Lung microvascular endothelial cell (primary cell): ENCODE measurements at places on chromosomes 5 and 9. TPM values are rescaled to one million over a fixed set of nuclear protein-coding genes. Genes with fewer than 3 reads are reported as not detected.

DNA sequence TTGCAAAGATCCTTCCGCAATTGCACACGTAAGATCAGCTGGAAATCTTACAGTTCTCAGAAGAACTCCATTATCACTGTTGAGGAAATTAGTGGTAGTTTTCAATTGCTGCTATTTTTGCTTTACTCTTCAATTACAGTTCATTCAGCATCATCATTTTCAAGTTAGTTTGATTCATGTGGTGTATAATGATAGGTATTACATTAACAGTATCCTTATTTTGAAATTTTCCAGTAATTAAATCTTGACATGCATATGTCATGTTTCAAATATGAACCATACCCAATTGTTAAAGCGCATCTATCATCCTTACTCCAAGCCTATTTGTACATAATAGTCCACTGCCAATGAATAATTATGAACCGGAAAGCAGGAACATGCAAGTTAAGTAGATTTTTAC is 60.3 kb downstream of the NR6A1 start:
- DNase-seq = no peak

The STK32A gene
- under 0.01 and 0.44 TPM in 2 replicates for total RNA-seq

The SHOC1 gene
- total RNA-seq = not detected in 2 replicates

DNA sequence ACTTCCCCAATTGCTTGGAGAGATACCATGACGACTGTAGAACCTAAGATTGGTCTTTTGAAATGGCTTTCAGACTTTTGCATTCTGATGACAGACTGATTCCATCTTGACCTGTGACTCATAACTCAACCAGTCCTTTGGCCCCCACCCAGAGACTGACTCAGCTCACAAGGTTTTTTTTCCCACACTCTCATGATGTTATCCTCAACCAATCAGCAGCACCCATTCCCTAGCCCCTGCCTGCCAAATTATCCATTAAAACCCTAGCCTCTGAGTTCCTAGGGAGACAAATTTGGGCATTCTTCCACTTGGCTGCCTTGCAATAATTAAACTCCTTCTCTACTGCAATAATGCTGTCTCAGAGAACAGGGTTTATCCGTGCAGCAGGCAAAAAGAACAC is 1263.3 kb upstream of the CDH9 start:
- DNase-seq = no peak

- peak; percentile 8 for DNase-seq
Measured at GRCh38 chr5:137072361-137073115, 426.6 kb downstream of the SPOCK1 start.

DNA sequence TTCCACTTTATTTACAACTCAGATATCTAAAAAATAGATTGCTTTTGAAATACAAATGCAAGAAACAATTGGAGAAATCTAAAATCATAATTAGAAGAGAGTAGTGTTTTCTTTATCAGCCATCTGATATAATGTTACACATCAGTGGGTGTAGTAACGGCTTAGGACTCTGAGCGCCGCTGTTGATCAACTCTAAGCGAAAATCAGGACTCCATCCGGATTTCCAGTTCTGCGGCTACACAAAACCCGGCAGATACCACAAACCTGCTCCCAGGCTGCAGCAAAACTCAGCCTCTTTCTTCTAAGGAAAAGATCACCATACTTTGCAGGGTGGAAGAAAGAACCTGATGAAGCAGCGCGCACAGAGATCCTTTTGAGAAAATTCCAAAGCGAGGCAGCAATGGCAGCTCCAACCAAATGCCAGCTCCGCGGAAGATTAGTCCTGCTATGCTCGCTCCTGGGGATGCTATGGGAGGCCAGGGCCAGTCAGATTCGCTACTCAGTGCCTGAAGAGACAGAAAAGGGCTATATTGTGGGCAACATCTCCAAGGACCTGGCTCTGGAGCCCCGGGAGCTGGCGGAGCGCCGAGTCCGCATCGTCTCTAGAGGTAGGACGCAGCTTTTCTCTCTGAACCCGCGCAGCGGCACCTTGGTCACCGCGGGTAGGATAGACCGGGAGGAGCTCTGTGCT is at the start of gene PCDHGA9:
Gene PCDHGA9 (plus strand): TSS at position 226 of the 691 bp plus-strand sequence. CDS start 175 bp downstream, at position 401.
- DNase-seq = peak; percentile 45

DNA sequence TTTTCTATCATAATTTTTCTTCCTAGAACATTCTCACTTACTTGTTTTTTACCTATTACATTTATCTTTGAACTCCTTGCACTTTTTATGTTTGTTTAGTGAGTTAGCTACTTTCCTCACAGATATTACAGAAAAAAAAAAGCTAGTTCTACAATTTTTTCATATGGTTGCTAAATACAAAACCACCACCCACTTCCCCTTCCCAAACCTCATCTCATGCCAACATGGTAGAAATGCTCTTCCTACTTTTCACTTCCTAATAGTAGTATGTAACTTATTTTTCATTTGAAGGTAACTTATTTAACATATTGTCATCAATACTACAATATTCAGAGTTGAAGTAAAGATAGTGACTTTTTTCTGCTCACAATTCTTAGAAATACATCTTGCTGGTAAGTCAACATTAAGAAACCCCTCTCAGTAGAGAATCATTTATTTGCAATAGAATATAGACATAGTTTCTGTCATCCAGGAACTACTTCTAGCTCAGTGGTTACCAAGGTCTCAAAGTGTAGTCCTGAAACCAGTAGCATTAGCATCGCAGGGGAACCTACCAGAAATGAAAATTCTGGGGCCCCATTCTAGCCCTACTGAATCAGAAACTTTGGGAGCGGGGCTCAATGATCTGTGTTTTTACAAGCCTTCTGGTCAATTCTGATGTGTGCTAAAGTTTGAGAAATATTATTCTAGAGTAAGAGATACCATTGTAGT is 1124.6 kb downstream of the DTWD2 start:
- DNase-seq = no peak

DNA sequence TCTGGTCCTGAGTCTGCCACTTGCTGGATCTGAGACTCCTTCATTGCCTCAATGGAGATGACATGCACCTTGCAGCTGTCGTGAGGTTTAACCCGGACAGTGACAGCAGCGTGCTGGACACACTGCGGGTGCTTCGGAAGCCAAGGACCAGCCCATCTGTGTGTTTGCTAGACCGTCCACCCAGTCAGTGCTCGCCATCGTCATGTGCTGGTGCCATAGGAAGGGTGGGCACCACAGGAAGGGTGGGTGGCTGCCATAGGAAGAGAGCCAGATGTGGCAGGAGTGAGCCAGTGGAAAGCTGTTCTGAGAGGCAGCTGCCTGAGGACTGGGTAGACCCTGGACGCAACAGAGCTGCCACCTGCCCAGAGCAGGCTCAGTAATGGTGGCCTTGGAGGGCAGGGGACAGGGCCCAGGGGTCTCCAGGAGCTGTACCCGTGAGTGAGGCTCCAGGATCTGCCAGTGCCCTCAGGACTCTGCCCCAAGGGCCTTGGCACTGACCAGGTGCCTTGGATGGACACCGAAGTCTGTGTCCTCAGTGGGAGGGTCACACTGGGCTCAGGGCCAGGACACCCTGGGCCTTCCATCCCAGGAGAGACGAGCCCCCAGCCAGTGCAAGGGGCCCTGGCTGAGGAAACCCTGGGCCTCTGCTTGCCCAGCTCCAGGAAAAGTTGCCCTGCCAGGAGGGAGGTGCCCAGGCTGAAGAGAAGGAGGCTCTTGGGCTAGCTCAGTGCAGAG is 21.8 kb downstream of the FLT4 start:
- DNase-seq = no peak

GRCh38 chr5:8299716-8300115 is 430.8 kb downstream of the MTRR start:
- no peak for DNase-seq

DNA sequence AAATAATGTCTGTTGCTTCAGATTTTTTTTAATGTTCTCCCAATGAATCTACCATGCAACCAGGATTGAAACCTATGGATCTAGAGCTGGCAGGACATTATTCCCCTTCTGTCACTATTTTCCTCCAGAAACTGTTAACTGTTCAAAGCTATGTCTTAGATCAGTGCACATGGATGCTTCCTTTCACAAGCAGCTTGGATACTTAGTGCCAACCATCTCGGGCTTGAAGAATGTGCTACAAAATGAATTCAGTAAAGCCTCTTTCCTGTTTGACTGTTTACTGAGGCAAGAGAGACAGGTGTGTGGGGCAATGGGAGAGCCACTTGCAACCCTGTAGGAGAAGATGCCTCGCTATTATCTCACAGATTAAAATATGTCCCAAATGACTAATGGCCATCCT is 774.8 kb downstream of the KCTD16 start:
- DNase-seq = no peak

The TAS2R1 gene
- total RNA-seq = not detected in 2 replicates

The LHX3 gene
- total RNA-seq = not detected in 2 replicates

- DNase-seq = no peak
Measured at GRCh38 chr9:133327834-133328484, 8.0 kb downstream of the SURF6 start.

The CCDC152 gene
- under 0.01 and 0.22 TPM in 2 replicates for total RNA-seq

DNA sequence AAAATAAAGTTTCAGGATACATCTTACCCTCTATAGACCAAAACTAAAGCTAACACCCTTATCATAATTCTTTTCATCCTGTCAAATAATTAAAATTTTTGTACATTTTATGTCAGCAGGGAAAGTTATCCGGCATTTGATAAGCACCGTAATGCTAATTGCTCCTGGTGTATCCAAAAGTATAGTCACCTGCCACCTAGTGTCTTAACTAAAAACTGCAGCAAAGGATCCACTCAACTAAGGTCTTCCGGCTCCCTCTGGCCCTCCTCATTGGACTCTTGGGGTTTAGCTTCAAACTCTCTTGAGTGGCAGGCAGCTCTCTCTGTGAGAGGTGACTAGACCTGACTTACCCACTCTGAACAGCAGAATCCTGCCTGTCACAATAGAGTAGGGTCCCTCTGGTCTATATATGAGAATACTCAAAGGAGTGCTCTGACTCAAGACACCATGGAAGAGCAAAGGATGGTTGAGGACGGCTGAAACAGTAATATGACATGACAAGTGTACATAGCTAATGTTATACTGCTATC is 60.4 kb upstream of the CAST start:
- DNase-seq = peak; percentile 88

The RLN1 gene
- total RNA-seq = 0.22 TPM in 1 of 2 replicates, not detected in the other

DNA sequence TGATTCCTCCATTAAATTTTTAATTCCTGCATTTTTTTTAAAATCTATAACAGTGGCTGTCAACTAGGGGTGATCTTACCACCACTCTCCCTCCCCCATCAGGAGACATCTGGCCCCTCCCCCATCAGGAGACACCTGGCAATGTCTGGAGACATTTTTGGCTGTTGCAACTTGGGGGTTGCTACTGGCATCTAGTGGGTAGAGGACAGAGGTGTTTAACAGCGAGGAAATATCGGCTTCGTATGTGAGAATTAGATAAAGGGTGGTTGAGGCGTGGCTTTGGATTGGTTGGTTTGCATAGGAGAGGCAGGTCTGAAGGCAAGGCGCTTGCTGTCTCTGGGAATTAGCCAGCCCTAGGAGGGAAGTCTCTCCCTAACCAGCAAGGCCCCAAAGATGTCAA is 10.5 kb downstream of the CDHR2 start:
- no peak for DNase-seq

GRCh38 chr9:100296407-100296806 is 56.3 kb downstream of the TEX10 start:
- DNase-seq = no peak

DNA sequence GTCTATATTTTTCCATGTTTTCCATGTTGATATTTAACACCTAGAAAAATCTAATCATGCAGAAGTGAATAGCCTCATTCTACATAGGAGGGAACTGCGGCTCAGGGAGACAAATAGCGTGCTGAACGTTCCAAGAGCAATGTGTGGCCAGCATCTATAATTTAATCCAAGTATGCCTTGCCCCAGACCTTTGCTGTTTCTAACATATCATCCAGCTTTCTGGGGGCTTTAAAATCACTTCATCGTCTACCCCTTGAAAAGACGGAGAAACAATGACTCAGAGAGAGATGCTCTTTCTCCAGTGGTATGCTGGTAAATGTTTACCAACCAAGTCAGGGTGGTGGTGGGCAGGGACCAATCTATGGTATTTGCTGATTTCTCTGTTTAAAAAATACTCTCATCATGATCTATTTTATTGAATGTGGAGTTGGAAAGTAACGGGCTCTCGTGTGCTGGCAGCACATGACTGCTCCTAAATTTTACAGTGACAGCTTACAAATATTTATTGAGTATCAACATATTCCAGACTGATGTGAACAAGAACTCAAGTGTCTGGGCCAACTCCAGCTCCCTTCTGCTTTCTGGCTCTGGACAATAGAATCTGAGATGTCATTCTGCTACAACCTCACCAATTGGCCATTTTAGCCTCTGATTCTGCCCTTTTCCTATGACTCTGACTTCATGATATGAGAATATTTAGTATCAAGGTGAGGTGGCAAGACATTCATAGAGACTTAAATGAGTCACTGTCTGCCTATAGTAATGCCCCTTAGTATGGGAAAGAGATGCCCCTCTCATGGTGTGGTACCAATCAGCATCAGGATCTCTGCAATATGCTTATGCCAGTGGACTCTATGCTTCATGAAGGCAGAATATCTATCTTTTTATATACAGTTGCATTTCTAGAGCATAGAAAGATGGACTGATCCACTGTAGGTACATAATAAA is 407.4 kb upstream of the TNC start:
- no peak for DNase-seq

The PCDHA4 gene
- total RNA-seq = under 0.01 TPM in 2 replicates

DNA sequence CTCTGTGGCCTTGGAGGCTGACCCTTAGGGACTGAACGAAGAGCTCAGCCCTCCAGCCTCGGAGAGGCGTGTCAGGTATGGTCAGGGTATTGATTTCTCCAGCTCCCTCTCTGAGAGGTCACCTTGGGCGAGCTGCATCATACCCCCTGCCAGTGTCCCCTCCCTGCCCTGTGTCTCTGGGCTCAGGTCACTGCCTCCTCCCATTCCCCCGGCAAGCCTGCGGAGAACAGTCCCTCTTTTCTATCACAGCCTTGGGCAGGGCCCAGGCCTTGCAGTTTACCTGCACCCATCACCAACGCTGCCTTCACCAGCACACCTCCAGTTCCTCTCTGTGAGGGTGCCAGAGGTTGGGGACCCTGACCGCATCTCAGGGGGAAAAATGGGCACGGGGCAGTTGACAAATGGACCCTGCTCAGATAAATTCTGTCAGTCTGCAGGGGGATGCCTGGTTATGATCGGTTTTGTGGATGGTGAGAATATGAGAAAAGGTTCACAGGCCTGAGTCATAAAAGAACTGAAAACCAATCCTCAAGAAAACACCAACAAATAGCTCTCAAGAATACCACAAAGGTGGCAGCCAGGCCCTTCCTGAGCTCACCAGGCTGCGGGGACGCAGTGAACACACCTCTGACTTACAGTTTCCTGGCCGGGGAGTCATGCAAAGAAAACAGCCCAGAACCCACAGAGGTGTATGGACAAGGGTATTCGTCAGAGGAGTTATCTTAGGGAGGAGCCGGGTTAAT is 24.7 kb upstream of the RXRA start:
- no peak for DNase-seq

The SREK1IP1 gene
- total RNA-seq = 11.3 and 12.3 TPM in 2 replicates

- peak; percentile 35 for DNase-seq
Measured at GRCh38 chr5:68424799-68425537, 209.4 kb downstream of the PIK3R1 start.
